ENCODE measurements at places on chromosomes 16 and 17.

DNA sequence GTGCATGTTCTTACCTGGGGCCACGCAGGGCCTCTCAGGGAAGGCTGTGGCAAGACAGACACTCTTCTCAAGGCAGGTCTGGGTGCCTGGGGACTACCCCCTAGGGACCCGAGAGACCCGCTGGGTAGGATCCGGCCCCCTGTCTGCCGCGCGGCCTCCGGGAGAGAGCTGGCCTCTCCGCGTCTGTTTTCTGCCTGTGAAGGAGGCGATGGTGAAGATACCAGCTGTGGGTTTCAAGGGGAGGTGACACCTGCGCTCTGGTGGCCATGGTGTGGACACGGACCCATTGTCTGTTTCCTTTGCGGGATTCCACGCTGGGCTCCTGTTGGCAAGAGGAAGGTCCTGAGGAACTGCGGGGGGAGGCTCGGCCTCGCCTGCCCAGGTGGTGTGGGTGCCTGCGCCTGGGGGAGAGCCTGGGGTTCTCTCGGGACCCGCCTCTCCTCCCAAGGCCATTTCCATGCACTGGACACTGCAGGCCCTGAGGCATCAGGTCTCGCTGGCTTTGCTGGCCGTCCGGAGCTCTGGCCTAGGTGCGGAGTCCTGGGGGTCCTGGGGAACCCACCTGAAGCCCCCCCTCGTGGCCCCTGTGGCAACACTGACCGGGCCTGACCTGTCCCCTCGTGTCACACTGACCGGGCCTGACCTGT lies 12.2 kb upstream of the METRNL start:
- DNase-seq, result no peak

- no peak for DNase-seq
These were observed 9.6 kb downstream of the AP2B1 start for GRCh38 chr17:35596530-35597233.

GRCh38 chr16:64116151-64116550 lies 1005.7 kb downstream of the CDH11 start:
- DNase-seq, result no peak

DNA sequence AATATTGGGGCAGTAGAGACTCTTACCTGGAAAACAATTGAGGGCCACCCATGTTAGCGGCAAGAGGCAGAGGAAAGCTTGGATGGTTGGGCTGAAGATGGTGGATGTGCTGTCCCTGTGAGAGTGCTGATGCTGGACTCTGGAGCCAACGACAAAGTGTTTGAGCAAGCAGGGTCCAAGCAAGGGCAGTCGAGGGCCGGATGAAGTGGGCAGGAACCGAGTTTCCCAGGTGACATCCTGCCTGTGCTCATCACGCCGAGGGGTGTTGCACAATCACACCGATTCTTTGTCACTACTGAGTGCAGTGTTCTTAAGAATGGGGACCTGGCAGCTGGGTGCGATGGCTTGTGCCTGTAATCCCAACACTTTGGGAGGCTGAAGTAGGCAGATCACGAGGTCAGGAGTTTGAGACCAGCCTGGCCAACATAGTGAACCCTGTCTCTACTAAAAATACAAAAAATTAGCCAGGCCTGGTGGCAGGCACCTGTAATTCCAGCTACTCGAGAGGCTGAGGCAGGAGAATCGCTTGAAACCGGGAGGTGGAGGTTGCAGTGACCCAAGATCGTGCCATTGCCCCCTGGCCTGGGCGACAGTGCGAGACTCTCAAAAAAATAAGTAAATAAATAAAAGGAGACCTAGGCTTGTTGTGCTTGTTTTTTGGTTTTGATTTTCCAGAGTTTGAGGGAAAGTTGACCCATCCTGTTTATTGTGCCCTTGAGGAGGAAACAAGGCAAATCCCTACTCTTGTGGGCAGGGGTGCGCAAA lies 6.1 kb downstream of the PYCARD start:
- DNase-seq, result no peak

DNA sequence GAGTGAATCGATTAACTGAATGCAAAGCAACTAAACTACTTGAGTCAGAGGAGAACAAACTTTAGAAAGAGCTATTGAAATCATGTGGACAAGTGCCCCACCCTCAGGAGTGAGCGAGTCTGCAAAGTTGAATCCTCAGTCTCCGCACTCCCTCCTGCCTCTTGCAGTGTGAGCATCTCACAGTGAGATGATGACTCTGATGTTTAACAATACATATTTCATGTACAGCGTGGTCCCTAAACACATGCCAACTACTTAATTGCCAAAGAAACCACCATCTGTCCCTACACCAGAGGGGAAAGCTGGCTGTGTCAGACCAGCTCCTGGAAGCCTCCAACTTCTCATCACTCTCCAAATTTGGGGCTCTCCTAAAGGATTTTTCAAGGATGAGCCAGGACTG lies 31.2 kb downstream of the PIMREG start:
- no peak for DNase-seq
